NCI-H69 (cell line): ENCODE measurements at places on chromosomes 4 and X.

GRCh38 chr4:71906096-71906495 lies 122.2 kb upstream of the GC start:
- no peak for DNase-seq

DNA sequence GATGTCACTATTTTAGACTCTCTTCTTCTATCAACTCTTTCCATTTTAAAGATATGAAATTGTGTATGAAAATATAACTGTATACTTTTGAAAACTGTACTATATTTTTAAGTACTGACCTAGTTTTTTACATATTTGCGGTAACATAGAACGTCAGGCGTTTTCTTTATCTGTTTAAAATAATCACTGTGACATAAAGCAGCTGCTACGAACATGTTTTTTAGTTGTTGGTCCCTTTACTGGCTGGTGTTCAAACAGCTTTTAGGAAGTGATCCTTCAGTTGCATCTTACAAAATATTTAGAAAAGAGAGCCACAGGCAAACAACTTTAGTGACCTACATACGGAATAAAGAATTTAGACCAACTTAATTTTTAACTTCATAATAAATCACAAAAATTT lies 73.1 kb downstream of the METTL14 start:
- DNase-seq: peak; percentile 15

GRCh38 chr4:116733370-116733769 lies 352.0 kb downstream of the TRAM1L1 start:
- DNase-seq: no peak

DNA sequence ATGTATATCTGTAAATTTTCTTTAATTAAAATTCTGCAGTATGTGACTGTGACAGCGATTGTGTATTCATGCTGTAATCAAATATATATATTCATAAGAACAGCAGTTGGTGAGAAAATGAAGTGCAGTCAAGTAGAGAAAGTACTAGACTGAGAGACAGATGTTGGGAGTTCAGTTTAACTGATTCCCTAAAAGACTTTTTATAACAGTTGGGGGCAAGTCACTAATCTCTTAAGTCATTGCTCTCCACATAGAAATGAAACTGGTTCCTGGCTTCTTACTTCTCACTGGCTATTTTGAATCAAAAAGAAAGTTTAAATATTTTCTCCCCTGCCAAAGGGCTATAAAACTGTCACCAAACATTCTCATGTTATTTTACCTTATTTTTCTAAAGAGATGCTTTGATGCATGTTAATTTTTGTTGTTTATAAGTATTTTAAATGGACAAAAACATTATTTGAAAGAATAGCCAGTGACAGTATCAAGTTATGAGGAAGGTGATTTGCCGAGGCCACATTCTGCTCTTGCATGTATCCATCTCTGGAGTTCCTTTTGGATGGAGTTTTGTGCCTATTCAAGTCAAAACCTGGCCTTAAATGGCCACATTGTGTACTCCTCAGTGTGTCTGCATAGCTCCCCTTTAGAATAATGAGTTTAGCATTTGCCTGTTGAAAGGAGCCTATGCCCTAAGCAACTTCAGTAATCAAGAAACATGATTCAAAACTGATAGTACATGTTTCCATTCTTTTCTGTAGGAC lies 30.8 kb downstream of the EXOC1 start:
- no peak for DNase-seq

GRCh38 chr4:187204389-187204918 lies 480.8 kb upstream of the FAT1 start:
- DNase-seq: peak; percentile 66

- peak; percentile 52 for DNase-seq
Measured at GRCh38 chr4:128830906-128831503, 21.5 kb downstream of the JADE1 start.

- no peak for DNase-seq
Measured at GRCh38 chr4:31081366-31081765, 361.2 kb downstream of the PCDH7 start.

DNA sequence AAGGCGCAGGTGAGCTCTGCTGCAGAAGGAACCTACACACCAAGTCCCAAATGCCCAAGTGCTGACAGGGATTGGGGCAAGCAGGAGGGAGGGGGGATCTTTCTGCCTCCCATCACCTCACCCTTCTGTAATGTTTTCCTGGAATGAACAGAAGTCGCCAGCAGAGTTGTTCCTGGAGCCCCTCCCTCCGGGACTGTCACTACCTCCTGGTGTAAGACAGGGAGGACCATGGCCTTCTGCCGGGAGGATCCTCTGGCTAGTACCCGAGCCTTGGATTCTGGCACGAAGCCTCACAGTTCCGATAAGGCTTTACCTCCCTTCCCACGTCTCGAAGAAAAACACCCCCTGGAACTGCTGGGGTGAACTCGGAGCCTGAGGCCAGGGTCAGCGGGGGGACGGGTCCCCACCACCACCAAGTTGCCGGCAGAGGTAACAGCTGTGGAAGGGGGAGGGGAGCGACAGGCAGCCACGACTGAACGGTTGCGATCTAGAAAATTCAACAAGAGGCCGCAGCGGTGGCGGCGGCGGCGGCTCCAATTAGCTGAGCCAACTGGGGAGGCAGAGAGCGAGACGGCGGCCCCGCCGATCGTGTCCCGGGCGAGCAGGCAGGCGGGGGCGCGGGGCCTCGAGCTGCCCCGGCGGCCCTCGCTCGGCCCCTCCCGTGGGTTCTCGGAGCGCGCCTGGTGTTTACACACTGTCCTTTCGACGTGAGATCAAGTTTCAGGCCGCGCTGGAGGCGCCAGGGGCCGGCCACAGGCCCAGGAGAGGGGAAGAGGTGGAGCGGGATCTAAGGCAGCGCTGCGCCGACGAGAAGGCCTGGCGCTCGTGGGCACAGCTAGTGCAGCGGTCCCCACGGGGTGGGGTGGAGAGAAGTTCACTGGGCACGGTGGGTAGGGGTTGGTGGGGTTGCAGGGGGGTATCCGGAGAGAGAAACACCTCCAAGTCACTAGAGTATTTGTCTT lies 53.7 kb upstream of the BCOR start:
- peak; percentile 63 for DNase-seq

GRCh38 chr4:16271411-16271810 lies 45.1 kb upstream of the TAPT1 start:
- peak; percentile 54 for DNase-seq

DNA sequence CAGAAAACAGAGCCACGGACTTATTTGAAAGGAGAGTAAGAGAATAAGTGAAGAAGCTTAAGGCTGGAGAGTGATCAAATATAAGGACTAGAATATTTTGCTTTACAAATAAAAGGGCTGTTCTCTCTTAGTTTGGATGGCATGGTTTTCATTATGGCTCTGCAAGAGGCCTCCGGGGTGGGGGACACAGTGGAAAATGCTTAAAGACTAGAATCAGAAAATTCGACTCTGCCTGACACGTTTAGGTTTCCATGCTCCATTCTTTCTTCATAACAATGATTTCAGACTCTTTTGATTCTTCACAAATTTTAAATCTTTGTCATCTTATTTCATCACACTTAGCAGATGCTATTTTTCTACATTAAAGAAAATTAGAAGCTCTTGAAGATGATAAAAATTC lies 632.4 kb upstream of the BOD1L1 start:
- no peak for DNase-seq

DNA sequence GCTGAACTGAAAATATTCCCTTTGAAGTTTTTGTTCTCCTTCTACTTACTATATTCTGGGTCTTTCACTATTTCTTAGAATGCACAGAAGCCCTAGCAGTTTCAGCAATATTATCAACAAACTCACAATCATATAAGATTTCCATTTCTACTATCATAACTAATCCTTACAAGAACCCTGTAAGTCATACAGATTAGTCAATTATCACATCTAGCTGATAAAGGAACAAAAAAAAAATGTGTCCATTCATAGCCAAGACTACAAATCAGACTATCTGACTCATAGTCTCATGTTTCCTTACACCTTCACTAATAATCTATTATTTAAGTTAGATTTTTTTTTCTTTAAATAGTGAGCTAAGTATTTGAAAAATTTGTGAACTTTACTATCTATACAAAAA lies 72.5 kb downstream of the LRBA start:
- DNase-seq: no peak

DNA sequence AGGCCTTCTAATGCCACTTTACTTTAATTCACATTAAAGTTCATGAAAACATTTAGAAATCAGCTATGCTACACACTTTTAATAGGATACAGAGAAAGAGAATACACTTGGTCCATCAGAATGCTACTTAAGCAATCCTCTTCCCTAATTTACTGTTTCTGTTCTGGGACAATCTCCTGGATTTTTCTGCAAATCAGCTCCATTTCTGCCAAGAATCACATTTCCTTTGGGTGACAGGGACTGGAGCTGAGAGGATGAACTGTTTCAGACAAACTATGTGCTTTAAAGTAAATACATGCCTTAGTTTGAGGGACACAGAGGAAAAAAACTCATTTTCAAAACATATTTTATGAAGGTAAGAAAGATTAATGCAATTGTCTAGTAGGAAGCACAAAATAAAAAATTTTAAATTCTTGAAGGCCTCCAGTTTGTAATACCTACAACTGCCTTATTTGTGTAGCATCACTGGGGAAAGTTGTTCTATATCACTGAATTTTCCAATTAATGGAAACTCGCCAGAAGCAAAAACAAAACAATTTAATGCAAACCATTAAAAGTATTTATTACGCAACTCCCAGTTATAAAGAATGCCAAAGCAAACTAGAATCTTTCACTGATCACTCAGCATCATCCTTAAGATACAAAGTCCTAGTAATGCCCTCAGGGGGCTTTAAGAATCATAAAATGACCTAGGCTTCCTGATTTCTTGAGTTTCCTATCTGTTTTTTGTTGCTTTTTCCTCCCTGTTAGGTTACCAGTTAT lies 36.3 kb downstream of the BCLAF3 start:
- no peak for DNase-seq

GRCh38 chrX:78839711-78840110 lies 92.2 kb downstream of the LPAR4 start:
- DNase-seq: no peak

DNA sequence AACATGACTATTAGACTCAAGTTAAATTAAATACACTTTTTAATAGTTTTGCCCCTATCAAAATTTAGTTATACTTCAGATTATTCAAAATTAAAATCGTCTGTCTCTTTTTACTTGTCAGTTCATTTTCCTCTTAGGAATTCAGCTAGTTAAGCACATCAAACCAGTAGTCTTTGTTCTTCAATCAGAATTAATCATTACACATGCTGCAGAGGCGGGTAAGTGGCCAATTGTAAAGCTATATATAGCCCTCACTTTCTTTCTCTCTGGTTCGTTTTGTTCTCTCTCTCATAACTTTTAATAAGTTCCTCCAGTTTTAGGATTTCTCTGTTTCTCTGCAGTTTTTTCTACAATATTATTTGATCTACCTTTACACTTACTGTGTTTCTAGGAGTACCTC lies 359.1 kb upstream of the PABPC4L start:
- no peak for DNase-seq

GRCh38 chr4:81666491-81666890 lies 194.8 kb upstream of the RASGEF1B start:
- DNase-seq: peak; percentile 68

DNA sequence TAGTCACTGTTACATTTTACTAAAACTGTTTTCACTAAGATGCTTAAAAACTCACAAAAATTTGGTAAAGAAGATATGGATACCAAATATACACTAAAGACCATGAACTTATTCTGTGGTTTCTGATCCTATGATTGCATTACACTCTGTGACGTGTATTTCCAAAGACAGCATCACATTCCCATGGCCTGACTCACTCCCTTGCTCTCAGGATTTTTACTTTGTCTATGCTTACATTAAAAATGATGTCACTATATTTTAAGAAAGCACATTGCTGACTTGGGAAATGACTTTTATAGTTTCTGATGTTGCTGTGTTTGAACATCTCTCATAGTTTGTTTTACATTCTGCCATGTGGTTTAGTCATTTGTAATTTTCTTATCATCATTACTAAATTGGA lies 327.9 kb upstream of the MAGEB18 start:
- DNase-seq: no peak

- no peak for DNase-seq
Measured at GRCh38 chrX:50680990-50681389, 133.0 kb downstream of the SHROOM4 start.

- no peak for DNase-seq
Measured at GRCh38 chr4:129176864-129177263, 80.9 kb downstream of the C4orf33 start.

DNA sequence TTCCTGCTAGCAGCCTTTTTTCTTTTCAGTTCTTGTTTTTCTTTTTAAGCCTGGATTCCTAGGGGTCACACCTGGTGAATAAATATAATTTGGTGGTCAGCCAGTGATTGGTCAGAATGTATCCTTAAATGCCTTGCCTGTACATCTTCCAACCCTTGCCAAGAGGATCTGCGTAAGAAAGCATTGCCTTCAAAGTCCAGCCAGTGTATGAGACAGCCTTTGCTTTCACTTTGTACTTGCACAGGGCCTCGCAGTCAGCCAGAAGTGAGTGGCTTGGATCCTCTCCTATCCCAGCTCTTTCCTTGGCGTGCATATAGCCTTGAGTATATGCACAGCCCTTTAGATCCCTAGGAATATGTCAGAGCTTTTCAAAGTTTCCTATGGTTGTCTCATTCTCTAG lies 22.2 kb downstream of the KANTR start:
- DNase-seq: no peak

DNA sequence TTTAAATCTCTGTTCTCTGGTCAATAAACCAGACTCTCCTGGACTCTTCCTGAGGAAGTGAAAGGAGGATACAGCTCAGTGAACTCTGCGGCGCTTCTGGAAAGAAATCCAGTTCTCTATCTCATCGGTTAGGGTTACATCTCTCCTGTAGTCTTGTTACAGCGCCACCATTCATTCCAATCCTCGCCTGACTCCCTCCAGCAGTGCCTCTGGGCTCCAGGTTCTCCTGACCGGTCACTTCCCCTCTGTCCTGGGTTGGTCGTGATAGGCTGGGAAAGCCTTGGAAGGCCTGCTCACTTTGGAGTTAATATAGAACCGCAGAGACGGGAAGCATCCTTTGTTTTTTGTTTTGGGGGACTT lies 97.0 kb upstream of the STOX2 start:
- DNase-seq: no peak

DNA sequence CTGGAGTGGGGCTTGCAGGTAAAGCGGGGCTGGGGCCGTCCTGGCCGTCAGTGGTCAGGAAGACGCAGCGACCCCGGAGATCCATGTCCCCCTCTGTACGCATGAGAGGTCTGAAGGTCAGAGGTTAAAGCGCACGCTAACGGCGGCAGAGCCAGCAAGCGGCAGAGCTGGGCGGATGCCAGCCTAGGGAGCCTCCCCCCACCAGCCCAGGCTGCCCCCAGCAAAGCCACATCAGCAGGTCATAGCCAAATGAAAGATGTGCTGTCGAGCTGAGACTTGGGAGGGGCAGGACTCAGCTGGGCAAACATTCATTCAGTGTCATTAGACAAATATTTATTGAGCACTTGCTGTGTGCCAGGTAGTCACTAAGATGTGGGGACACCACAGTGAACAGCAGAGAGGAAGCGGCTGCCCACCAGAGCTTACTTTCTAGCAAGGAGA lies 593 bp upstream of the JAKMIP1 start:
- peak; percentile 81 for DNase-seq
